Upper lobe of right lung (tissue), 1 donor: ENCODE measurements at places on chromosomes 12 and 14. TPM values are rescaled to one million over a fixed set of nuclear protein-coding genes. Genes with fewer than 3 reads are reported as not detected.
A peak's percentile ranks its signal among the peaks of the same experiment; 100 is the strongest.

DNA sequence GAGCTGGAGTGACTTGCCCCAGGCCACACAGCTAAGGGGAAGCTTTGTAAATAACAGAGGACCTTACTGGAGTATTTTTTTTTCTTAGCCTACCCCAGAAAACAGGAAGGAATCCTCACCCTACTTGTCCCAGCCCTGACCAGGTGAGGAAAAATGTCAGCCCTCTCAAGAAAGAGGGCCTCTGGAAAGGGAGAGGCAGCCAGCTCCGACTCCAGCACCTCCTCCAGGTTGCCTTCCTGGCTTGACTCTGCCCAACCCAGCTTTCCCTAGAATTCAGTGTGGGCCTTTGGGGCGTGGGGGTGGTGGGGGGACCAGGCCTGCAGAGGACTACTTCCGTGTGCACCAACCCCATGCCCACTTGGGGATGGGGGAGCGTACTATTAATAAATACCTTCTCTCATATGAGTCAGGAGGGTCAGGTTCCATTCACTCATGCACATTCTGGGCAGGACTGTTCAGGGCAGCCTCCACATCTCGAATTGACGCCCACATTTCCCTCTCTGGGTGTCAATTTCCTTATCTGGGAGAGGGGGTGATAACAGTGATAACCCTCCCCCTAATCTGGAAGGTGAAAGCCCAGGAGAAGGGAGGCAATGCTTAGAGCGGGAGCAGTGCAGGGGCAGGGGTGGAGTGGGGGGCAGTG, 5.2 kb downstream of the RHOF start:
- peak overlapping the region; percentile 85 for H3K27ac ChIP-seq
- no peaks in the 10 kb centered on the region for H3K36me3 ChIP-seq
- H3K4me1 ChIP-seq: peaks cover 54% of the 10 kb centered on the region
- no peak overlapping the region for H3K4me3 ChIP-seq

GRCh38 chr12:43348221-43348620, 203.8 kb downstream of the ADAMTS20 start:
- no peak for DNase-seq
- H3K4me3 ChIP-seq: no peak overlapping the region
- H3K27me3 ChIP-seq: no peaks in the 10 kb centered on the region
- H3K36me3 ChIP-seq: no peaks in the 10 kb centered on the region
- no peaks in the 10 kb centered on the region for H3K4me1 ChIP-seq
- H3K27ac ChIP-seq: no peak overlapping the region

GRCh38 chr12:131894981-131895639, 688 bp downstream of the ULK1 start:
- peak overlapping the region; percentile 80 for H3K4me3 ChIP-seq
- H3K36me3 ChIP-seq: no peaks in the 10 kb centered on the region
- peaks cover 18% of the 10 kb centered on the region for H3K4me1 ChIP-seq
- H3K27ac ChIP-seq: peak overlapping the region; percentile 96
- DNase-seq: peak; percentile 68

GRCh38 chr14:73258845-73259611, 21.7 kb downstream of the PAPLN start:
- H3K36me3 ChIP-seq: no peaks in the 10 kb centered on the region
- no peak for DNase-seq
- no peak overlapping the region for H3K27ac ChIP-seq
- no peak overlapping the region for H3K4me3 ChIP-seq
- H3K4me1 ChIP-seq: no peaks in the 10 kb centered on the region
- no peaks in the 10 kb centered on the region for H3K27me3 ChIP-seq

- peak overlapping the region; percentile 72 for H3K4me3 ChIP-seq
- H3K4me1 ChIP-seq: peaks cover 18% of the 10 kb centered on the region
- H3K36me3 ChIP-seq: peaks cover 16% of the 10 kb centered on the region
- DNase-seq: no peak
- no peak overlapping the region for H3K27ac ChIP-seq
Observed at GRCh38 chr14:73027546-73027945, 640 bp upstream of the ZFYVE1 start.

DNA sequence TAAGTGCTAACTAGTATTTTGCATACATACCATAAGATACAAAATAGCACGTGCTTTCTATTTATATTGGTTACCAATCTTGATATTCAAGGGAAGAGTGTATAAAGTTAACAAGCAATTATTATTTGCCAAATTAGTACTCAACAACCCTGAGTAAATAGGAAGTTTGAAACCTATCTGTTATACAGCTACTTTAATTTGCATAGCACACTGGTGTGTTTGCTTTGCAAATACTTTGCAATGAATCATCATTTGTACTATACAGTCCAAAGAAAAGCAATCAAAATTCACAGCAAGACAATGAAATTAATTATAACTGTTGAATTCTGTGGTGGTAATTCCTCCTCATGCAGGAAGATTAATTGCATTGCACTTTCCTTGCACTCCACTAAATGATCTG, 469.1 kb downstream of the PRKD1 start:
- H3K36me3 ChIP-seq: no peaks in the 10 kb centered on the region
- H3K4me1 ChIP-seq: no peaks in the 10 kb centered on the region
- DNase-seq: no peak
- H3K4me3 ChIP-seq: no peak overlapping the region
- H3K27me3 ChIP-seq: no peaks in the 10 kb centered on the region

- no peaks in the 10 kb centered on the region for H3K27me3 ChIP-seq
- H3K27ac ChIP-seq: no peak overlapping the region
- peak; percentile 85 for DNase-seq
- peaks cover 14% of the 10 kb centered on the region for H3K4me1 ChIP-seq
Observed at GRCh38 chr14:101628471-101628966, 67.2 kb downstream of the DIO3 start.

DNA sequence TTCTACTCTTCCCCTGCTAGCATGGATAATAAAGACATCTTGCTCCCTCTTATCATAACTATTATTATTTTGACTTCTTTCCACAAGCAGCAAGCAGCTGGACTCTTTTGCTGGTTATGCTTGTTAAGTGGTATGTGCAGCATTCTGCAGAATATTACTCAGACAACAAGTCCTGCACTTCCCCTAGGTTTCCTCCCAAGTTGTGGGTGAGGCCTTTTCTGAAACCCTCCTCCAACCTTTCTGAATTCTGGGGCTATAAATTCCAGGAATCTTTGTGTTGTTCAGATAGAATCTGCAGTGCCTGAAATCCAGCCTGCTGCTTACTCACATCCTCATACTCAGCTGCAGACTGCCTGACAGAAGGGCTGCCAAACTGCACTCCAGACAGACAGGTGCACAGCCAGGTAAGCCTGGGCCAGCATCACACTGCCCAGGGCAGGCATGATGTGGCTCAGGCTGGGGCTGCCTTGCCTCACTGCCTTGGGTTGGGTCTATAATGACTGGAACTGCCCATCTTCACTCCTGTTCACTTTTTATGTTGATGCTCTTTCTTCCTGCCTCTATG, 6.2 kb upstream of the DHRS2 start:
- H3K27ac ChIP-seq: no peak overlapping the region
- H3K4me3 ChIP-seq: no peak overlapping the region
- no peaks in the 10 kb centered on the region for H3K36me3 ChIP-seq
- no peak for DNase-seq
- peaks cover 5% of the 10 kb centered on the region for H3K4me1 ChIP-seq
- H3K27me3 ChIP-seq: no peaks in the 10 kb centered on the region

DNA sequence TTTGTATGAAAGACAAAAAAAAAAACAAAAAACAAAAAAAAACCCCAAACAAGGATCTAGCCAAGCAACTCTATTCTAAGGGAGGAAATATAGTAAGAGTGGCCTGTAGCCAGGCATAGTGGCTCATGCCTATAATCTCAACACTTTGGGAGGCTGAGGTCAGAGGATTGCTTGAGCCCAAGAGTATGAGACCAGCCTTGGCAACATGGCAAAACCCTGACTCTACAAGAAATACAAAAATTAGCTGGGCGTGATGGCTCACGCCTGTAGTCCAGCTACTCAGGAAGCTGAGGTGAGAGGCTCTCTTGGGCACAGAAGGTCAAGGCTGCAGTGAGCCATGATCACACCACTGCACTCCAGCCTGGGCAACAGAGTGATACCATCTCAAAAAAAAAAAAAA, 47.9 kb downstream of the TMEM117 start:
- H3K27ac ChIP-seq: no peak overlapping the region
- no peaks in the 10 kb centered on the region for H3K36me3 ChIP-seq
- H3K4me3 ChIP-seq: no peak overlapping the region
- no peaks in the 10 kb centered on the region for H3K27me3 ChIP-seq

The SSTR1 gene
- 9.2 TPM for total RNA-seq

The SDR9C7 gene
- not detected for total RNA-seq

DNA sequence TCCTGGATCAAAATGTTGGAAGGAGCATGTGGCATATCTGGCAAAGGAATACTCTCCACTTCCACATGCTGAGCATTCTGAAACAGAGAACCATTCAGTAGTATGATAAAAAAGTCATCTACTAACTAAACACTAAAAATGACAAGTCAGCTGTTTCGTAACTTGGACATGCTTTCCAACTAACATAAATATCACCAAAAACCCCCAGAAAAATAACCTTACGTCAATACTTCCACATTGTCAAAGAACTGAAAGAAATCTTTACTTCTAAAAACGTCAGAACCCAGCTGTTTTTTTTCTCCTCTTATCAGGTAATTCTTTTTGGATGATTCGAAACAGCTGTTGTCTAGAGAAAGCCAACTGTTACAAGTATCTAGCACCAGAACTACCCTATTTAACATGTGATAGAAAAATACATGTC, 8.2 kb downstream of the WBP11 start:
- no peaks in the 10 kb centered on the region for H3K4me1 ChIP-seq
- no peaks in the 10 kb centered on the region for H3K27me3 ChIP-seq
- H3K27ac ChIP-seq: no peak overlapping the region
- DNase-seq: no peak
- no peak overlapping the region for H3K4me3 ChIP-seq

The FAM186B gene
- 0.75 TPM for total RNA-seq

DNA sequence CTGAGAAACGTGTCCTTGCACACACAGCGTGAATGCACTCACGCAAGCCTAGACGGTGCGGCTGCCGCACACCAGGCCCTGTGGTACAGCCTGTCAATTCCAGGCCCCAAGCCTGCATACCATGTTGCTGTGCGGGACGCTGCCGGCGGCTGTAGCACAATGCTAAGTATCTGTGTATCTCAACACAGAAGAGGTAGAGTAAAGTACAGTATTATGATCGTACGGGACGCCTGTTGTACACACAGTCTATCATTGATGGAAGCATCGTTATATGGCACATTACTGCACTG, 45.0 kb downstream of the AMN start:
- no peak overlapping the region for H3K4me3 ChIP-seq
- peaks cover 98% of the 10 kb centered on the region for H3K36me3 ChIP-seq
- H3K4me1 ChIP-seq: no peaks in the 10 kb centered on the region
- DNase-seq: no peak

The MGP gene
- total RNA-seq: 472 TPM

GRCh38 chr12:39392154-39392925, 50.6 kb downstream of the KIF21A start:
- no peaks in the 10 kb centered on the region for H3K36me3 ChIP-seq
- H3K4me1 ChIP-seq: no peaks in the 10 kb centered on the region
- no peaks in the 10 kb centered on the region for H3K27me3 ChIP-seq
- DNase-seq: no peak
- no peak overlapping the region for H3K27ac ChIP-seq

DNA sequence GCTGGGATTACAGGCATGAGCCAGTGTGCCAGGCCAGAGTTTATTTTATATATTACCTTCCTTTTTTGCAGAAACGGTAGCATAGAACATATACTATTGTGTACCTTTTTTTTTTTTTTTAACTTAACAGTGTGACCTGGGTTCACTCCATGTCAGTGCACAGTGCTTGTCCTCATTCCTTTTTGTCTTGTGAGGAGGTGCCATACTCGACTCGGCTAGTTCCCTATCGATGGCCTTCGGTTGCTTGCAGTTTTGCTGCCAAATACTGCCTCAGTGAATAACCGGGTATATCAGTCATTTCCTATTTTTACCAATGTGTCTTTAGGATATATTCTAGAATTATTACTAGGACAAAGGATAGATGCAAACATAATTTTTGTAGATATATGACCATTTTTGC, 36.8 kb downstream of the ZNF664 start:
- DNase-seq: no peak
- no peak overlapping the region for H3K27ac ChIP-seq
- H3K4me3 ChIP-seq: no peak overlapping the region
- peaks cover 25% of the 10 kb centered on the region for H3K36me3 ChIP-seq

GRCh38 chr12:104011253-104011652, 38.7 kb downstream of the GLT8D2 start:
- H3K27me3 ChIP-seq: no peaks in the 10 kb centered on the region
- H3K4me3 ChIP-seq: no peak overlapping the region
- no peak overlapping the region for H3K27ac ChIP-seq
- H3K36me3 ChIP-seq: no peaks in the 10 kb centered on the region
- DNase-seq: no peak

GRCh38 chr14:57245941-57246340, 22.8 kb downstream of the EXOC5 start:
- H3K27me3 ChIP-seq: no peaks in the 10 kb centered on the region

The PSEN1 gene
- total RNA-seq: 63.9 TPM

- H3K27me3 ChIP-seq: no peaks in the 10 kb centered on the region
- H3K36me3 ChIP-seq: no peaks in the 10 kb centered on the region
- H3K4me1 ChIP-seq: no peaks in the 10 kb centered on the region
- no peak overlapping the region for H3K4me3 ChIP-seq
- H3K27ac ChIP-seq: no peak overlapping the region
Observed at GRCh38 chr14:95235351-95235750, 78.0 kb upstream of the DICER1 start.

GRCh38 chr12:51865757-51866270, 17.3 kb upstream of the FIGNL2 start:
- no peak overlapping the region for H3K4me3 ChIP-seq
- no peak overlapping the region for H3K27ac ChIP-seq
- peak; percentile 50 for DNase-seq
- H3K27me3 ChIP-seq: peaks cover 52% of the 10 kb centered on the region

The SCN8A gene
- total RNA-seq: 1.1 TPM

The NAV3 gene
- total RNA-seq: 17.8 TPM

DNA sequence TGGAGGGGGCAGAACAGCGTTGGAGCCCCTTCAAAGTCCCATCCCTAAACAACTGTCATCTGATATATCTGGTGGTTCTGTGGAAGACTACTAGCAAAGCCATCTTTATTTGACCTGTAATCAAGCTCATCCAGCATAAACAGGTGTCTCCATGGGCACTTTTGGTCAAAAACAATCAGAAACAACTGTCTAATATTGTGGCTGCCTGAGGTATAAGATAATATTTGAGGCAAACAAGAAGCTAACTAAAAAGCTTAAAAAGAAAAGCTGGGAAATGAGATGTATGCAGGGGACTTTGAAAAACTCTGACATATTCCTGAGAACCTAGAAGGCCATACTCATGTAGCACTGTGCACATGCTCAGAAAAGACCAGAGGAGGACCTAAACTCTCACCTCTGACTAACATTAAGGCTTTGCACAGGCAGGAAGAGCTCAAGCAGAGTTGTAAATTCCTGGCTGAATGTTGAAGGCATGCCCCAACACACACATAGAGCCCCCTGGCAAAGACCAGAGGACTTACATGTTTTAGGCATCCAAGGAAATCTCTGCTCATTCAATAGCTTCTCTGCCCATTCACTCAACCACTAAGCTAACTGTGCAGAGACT, 27.2 kb upstream of the AP4S1 start:
- H3K27me3 ChIP-seq: no peaks in the 10 kb centered on the region
- peaks cover 22% of the 10 kb centered on the region for H3K4me1 ChIP-seq
- H3K4me3 ChIP-seq: no peak overlapping the region
